HepG2 (cell line): ENCODE measurements at places on chromosomes 1 and 21.

DNA sequence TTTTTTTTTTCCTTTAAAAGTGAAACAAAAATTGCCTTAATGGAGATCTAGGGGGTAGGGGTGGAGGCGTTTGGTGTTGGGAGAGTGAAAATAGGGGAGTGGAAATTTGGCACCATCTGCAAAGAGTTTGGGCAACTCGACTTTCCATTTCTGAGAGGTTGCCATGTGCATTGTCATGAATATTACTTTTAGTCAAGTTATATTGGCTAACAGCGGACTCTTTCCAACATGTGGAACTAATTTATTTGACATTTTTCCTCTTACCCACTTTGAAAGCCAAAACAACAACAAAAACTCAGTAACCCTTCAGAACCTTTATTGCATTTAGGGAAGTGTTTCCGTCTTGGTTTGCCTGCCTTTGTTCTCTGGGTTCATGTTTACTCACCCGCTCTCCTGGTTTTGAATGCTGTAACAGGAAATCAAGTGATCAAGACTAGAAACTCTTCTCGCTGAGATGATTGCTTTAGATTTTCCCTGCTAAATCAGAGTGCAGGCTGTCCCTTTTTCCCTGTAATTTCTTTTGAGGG lies 70.4 kb downstream of the CACHD1 start:
- no peak overlapping the region for H3K27ac ChIP-seq
- H3K27me3 ChIP-seq = no peaks in the 10 kb centered on the region
- H3K36me3 ChIP-seq = no peaks in the 10 kb centered on the region
- H3K4me1 ChIP-seq = peaks cover 17% of the 10 kb centered on the region

DNA sequence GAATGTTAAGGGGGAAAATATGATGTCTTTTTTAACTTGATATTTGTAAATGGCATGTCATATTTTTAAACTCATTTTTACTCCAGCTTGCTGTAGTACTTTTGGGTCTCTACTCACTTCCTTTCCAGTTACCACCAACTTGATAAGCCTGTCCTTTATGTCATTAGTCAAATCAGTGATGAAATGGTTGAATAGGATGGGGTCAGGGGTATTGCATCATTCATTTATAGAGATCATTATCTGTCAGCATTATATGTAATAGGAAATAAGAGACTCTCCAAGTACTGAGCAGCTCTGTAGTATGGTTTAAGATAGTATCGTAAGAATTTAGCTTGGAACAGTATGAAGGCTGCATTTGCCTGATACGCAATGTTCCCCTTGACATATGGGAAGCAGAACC lies 227.3 kb downstream of the BRINP3 start:
- no peak overlapping the region for H3K27ac ChIP-seq
- H3K4me3 ChIP-seq = no peak overlapping the region
- no peak for DNase-seq
- no peaks in the 10 kb centered on the region for H3K4me1 ChIP-seq
- no peaks in the 10 kb centered on the region for H3K36me3 ChIP-seq

- H3K27ac ChIP-seq = peak overlapping the region; percentile 34
- no peaks in the 10 kb centered on the region for H3K27me3 ChIP-seq
- DNase-seq = no peak
- no peaks in the 10 kb centered on the region for H3K36me3 ChIP-seq
- H3K4me1 ChIP-seq = peaks cover 84% of the 10 kb centered on the region
These were observed 257.2 kb downstream of the FGGY start for GRCh38 chr1:59554011-59554663.

DNA sequence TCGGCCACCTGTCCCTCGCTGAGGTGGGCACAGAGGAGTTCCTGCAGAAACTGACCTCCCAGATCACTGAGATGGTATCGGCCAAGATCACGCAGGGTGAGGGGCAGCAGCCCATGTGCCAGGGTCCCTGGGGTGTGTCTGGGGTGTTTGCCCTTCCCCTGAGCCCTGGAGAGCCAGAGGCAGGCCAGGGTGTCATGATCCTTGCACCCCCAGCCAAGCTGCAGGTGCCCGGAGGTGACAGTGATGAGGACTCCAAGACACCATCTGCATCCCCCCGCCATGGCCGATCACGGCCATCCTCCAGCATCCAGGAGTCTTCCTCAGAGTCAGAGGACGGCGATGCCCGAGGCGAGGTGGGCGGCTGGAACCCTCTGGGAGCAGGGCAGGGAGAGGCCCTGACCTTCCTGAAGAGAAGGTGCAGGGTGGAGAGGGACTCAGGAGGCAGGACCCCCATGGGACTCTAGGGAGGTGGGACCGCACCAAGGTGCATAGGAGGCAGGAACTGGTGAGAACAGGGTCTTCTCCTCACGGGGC lies 69.5 kb downstream of the TRIM11 start:
- DNase-seq = no peak
- no peak overlapping the region for H3K4me3 ChIP-seq
- H3K36me3 ChIP-seq = no peaks in the 10 kb centered on the region
- peaks cover 6% of the 10 kb centered on the region for H3K27me3 ChIP-seq

DNA sequence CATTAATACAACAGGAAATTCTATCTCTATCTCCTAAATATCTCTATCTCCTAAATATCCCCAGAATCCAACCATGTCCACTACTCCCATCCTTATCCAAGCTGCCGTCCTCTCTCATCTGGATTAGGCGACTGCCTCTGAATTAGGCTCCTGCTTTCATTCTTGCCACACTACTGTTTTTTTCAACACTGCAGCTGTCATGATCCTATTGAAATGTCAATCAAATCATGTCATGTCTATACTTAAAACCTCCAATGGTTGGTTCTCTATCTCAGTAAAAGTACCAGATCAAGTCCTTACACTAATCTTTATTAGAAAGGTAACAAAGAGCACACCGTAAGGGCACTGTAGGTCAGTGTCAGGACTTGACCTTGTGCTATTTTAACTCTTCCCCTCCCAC lies 82.0 kb upstream of the NFIA start:
- no peak for DNase-seq
- H3K4me1 ChIP-seq = no peaks in the 10 kb centered on the region
- no peak overlapping the region for H3K4me3 ChIP-seq
- no peaks in the 10 kb centered on the region; the same call in 1 of the 2 replicates for H3K27me3 ChIP-seq
- no peak overlapping the region for H3K27ac ChIP-seq
- no peaks in the 10 kb centered on the region for H3K36me3 ChIP-seq
